Suppressor macrophage treated with lipopolysaccharide for 4 hours (primary cell): ENCODE measurements at places on chromosomes 6 and 20.

GRCh38 chr20:21569586-21569985 is 55.7 kb upstream of the NKX2-2 start:
- no peak for DNase-seq

DNA sequence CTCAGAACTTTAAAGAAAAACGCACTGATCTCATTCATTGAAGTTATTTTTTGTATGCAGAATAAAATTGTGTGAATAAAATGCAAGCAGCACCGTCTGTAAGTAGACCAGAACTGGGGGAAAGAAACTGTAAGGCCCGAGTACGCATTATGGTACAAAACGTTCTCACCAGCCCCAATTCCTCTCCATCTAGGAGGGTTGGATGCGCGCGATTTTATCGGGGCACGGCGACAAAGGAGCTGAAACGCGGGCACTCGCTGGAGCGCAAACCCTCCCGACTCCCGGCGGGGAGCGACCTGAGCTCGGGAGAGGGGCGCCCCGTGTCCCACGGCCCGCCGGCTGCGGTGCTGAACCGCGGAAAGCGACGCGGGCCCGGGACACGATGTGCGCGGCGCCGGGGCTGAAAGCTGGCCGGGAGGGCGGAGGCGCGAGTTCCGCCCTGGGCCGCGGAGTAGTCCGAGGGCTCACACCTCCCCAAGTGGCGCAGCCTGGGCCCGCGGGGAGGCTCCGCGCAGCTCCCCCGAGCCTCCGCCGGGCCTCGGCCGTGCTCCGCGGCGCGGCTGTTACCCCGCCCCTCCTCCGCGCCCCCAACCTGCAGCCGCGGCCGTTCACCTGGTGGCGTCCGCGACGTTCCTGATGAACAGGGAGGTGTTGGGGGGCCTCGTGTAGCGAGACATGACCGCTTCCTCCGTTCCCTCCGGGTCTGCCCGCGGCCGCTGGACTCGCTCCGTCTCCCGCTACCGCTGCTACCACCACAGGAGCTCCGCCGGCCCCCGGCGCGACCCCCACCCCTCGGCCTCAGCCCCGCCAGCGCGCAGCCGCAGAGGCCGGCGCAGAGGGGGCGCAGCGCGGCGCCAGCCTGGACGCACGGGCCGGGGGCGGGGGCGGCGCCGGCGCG is at the start of gene SRSF12:
Gene SRSF12, minus strand, starts transcription at position 861 of the 898 bp plus-strand sequence. Its CDS starts 184 bp downstream, at position 677.
- DNase-seq, result peak; percentile 66

DNA sequence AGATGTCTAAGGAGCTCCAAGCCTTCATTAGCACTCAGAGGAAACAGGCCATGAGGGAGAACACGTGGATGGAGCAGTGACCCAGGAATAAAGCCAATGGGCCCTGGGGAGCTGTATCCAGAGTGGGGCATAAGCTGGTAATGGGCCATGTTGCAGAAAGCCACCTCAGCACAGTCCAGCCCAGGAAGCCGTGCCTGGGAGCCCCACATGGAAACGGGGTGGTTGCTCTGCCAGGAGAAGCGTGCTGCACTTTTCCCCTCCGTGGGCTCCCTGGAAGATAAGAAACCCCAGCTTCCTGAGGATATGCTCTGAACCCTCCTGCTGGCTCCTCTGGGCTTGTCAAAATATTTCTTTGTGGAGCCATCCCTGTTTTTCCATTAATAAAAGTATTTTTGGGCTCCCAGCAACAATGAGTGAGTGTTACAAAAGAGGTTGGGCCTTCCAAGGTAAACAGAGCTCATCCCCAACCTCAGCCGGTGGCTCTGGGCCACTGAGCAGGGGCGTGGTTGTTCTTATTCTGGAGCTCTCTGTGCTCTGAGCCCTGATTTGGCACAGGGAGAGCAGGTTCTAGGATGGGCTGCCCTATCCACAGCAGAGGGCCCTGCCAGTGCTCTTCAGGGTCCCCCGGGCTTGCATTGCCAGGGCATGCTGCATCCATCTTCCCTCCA is 31.2 kb upstream of the NFATC2 start:
- DNase-seq, result no peak

- DNase-seq, result peak; percentile 58
Measured at GRCh38 chr6:16320533-16321340, 82.3 kb downstream of the GMPR start.

DNA sequence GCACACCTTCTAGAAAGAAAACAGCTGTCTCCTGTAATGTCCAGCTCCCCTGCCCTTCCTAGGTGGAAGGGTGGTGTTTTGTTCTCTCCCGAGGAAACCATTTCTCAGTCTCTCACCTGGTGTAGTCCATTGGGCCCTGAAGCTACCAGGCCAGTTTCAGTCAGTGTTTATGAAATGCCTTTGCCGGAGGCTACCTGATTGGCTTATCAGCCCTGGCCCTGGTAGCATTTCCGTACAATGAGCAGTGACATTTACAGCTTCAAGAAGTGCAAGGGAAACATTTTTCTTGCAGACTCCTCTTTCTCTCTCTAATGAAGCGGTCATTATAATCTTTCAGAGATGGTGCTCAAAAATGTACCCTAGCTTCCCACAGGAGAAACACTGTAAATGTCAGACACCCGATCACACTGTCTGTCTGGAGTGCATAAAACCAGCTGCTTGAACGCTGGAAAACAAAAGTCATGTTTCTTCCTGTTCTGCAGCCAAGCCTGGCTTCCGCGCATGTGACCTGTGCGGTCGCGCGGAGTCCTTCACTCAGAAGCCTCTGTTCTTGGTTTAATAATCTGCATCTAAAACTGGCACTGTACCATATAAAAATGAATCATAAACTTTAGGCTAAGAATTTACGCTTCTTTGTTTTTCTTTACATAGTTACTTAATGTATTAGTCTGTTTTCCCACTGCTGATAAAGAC is 28.4 kb upstream of the SAYSD1 start:
- DNase-seq, result no peak

DNA sequence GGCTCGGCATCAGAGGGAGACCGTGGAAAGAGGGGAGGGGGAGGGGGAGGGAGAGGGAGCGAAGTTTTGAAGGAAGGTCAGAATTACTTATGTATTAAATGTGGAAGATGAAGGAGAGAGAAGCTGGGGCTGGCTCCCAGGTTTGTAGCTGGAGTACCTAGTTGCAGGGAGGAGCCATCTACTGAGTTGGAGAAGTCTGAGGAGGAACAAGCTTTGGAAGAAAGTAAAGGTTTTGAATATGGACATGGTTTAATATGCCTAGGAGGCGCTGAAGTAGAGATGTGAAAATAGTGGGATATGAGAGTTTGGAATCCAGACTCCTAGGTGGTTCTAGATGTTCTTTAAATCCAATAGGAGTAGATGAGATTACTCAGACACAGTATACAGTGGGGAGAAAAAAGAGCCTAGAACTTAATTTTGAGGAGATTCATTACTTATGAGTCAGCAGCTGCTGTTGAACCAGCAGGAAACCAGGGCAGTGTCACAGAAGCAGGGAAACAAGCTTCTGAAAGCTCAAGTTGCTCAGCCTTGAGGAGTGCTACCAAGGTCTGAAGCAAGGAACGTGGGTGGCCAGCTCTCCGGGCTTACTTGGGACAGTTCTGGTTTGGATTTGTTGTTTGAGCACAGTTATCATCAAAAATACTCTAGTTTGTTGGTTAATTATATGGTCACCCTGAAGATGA is 149.3 kb downstream of the UTRN start:
- DNase-seq, result no peak

DNA sequence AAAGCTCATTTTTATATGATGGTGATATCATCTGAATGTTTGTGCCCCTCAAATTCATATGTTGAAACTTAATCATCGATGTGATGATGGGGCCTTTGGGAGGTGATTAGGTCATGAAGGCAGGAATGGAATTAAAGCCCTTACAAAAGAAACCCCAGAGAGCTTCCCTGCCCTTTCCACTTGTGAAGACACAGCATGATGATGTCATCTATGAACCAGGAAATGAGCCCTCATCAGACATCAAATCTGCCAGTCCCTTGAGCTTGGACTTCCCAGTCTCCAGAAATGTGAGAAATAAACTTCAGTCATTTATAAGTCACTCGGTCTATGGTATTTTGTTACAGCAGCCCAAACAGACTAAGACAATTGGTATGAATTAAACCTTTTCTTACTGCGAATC is 153.1 kb downstream of the MYB start:
- DNase-seq, result peak; percentile 73

GRCh38 chr6:17602888-17603287 is 2.8 kb downstream of the FAM8A1 start:
- DNase-seq, result no peak

GRCh38 chr6:15877231-15877630 is 214.4 kb upstream of the DTNBP1 start:
- peak; percentile 68 for DNase-seq

- no peak for DNase-seq
Measured at GRCh38 chr6:150126641-150127291, 16.1 kb upstream of the PPP1R14C start.

- DNase-seq, result no peak
Measured at GRCh38 chr6:87682310-87682709, 19.7 kb downstream of the AKIRIN2 start.

DNA sequence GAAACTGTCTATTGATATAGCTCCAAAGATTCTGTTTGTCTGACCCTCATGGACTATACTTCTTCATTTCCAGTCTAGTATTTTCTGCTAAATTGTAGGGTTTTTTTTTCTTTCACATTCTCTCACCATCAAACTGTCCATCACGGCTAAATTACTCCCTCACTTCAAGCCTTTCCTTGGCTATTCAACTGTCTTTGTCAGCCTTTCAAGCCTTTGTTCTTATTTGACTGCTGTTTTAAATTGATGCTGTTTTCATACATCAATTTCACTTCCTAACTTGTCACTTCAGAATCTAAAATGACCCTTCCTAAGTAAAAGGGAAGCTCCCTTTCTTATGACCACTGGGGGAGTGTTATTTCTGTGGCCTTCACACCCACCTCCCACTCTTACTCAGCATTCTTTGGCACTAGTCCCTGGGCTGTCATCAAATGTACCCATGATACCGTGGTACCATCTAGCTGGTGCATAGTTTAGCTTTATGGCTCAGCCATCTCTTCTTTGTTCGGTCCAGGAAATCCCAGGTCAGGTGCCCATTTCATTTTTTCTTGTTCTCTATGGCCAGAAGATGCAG is 8.6 kb downstream of the GJA1 start:
- DNase-seq, result peak; percentile 27

DNA sequence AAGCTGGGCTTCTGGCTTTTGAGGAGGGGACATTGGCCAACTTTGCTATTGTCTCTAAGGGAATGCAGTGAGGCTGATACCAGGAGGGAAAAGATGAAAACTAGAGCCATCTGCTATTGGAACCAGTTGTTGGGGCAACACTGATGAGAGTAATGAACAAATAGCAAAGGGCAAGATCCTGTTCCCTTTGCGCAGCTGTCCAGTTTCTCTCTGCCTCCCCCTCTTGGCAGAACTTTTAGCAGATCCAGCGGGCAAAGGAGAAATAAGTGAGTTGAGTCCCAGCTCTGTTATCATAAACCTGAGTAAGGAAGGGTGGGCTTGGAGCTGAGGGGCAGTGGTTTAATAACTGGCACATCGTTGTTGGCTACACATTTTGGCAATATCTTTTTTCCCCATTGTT is 126.8 kb downstream of the AKAP7 start:
- no peak for DNase-seq

DNA sequence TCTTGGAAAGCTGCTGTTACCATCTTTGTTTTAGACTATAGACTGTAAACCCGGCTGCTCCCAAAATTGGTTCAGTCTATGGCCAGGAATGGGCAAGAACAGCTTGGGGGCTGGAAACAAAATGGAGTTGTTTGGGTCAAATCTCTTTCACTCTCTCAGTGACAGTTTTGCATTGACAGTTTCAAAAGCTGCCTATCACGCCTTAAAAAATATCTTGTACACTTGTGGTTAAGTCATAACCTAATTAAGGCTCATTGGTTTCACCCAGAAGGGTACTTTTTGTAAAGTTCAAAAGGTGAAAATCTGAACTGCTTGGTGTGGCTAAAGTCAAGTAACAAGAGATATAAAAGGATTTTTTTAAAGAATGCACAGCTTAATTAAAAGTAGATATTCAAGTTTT is 76.1 kb upstream of the PRL start:
- no peak for DNase-seq

- peak; percentile 50 for DNase-seq
Measured at GRCh38 chr6:24205020-24205492, 79.0 kb downstream of the NRSN1 start.

DNA sequence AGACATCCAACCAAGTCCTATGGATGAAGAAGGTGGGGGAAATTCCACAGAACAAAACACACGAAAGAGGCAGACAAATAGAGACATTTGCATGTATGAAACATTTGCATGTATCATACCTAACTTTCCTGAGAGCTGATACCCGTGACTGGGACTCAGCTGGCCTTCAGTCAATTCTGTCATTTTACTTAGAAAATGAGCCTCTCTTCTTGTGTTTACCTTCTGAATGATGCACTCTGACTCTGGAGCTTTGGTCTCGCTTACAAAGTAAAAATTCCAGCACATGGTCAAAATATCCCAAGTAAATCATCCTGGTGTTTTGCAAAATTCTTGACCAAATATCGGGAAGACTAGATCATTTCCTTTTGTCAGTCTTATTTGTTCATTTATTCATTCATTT is 46.9 kb downstream of the MMUT start:
- no peak for DNase-seq

- DNase-seq, result no peak
Measured at GRCh38 chr6:153553627-153554026, 422.5 kb upstream of the RGS17 start.

DNA sequence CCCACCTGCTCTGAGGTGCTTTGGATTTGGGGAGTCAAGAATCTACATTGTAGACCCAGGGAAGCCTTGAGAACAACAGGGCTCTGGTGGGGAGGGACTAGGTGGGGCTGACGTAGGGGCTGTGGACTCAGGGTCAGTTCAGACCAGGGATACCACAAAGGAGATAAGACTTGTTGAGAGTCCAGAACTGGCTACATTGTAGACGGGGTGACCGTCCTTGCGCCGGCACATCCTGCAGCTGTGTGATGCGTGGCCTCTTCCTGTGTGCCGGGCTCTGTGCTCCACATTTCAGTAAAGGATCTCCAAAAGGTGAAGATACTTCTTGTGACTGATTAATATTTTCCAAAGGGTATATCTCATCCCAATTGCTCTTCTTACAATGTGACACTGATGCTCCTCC is 9.8 kb upstream of the TLDC2 start:
- DNase-seq, result no peak

GRCh38 chr6:75786152-75786551 is 37.1 kb downstream of the MYO6 start:
- no peak for DNase-seq

DNA sequence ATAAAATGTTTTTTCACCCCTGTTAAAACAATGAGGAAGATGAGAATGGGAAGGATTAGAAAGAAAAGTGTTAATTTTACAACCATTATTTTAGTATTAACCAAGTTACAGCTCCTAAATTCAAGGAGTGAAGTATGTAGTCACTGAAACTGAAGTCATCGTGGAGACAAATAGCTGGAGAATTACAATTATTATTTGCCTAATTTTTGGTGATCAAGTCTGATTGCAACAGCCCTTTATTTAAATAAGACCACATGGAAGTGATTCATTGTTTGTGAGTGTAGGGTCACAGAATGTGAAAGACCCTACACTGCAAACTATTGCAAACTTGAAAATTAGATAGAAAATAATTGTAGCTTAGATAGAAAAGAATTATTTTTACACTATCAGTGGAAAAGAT is 292.4 kb downstream of the CENPW start:
- DNase-seq, result no peak
